T-helper 1 cell (primary cell): ENCODE measurements at places on chromosomes 6 and 20.

GRCh38 chr6:8441452-8441851 lies 6.1 kb upstream of the SLC35B3 start:
- DNase-seq = no peak

DNA sequence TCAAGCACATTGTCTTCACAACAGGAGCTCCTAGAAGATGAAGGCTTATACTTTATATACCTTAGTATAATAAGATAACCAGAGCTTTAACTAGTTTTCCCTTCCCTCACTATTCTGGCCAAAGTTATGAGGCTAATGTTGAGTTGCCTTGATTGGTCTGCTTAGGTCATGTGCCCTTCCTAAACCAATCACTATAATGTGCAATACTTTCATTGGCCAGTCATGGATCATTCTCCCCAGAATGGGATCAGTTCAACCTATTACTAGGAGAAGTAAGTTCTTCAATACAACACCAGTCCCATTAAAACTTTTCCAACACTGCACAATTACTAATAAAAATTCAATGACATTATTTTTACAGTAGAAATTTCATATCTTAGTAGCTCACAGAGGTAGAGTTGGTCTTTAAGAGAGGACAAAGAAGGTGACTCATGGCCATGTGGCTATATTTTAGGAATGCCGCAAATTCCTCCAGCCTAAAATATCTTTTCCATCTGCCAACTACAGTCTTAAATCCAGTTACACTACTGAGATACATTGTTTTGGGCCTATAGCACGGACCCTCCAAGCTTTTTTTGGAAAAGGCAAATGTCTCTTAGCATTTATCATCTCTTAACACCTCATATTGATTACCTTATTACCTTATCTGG lies 12.5 kb upstream of the POU3F2 start:
- no peak for DNase-seq

- DNase-seq = no peak
Observed at GRCh38 chr6:14873101-14873500, 372.8 kb upstream of the JARID2 start.

- DNase-seq = no peak
Observed at GRCh38 chr6:11672256-11672655, 106.3 kb downstream of the ADTRP start.

DNA sequence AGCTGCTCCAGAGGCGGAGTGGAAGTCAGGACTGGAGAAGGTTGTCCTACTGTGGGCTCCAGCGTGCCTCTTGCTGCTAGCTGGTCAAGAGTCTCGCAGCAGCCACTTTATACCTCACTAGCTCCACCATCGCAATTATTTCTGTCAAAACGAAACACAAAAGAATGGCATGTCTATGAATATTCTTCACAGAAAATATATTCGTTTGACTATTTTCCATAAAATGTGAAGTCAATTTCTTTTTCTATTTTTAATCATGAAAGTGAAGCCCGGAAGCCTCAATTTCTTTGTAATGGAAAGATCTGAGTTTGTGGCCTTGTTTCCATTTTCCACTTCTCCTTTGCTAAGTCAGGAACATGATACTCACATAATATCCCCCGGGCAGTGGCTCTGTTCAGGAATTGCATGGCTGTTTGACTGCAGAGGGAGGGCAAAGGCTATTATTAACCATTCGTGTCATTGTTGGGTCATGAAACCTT lies 51.7 kb downstream of the DTD1 start:
- no peak for DNase-seq

- no peak for DNase-seq
Observed at GRCh38 chr6:119328892-119329793, 20.4 kb downstream of the MAN1A1 start.

DNA sequence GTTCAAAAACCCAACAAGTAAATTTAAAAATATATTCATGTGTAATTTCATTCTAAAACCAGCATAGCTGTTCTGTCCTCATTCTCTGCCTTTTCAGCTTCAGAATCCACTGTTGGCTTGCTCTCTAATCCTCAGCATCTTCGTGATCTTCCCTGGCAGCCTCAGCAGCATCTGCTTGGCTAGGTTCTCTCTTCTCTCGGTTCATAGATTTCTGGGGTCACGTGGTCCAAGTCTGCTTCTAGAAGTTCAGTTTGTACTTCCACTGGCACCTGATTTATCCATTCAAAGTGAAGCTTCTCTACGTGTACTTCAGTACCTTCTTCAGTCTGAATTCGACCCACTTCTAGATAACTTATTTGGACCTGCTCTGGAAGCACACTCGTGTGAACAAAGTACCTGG lies 245.7 kb downstream of the EPM2A start:
- DNase-seq = no peak

- DNase-seq = no peak
Observed at GRCh38 chr6:144659202-144660182, 374.4 kb downstream of the UTRN start.

GRCh38 chr6:32613475-32613874 lies 23.7 kb upstream of the HLA-DQA1 start:
- no peak for DNase-seq

GRCh38 chr20:32648761-32649650 lies 24.7 kb downstream of the C20orf203 start:
- no peak for DNase-seq

GRCh38 chr20:11906626-11907480 lies 10.8 kb upstream of the BTBD3 start:
- no peak for DNase-seq

DNA sequence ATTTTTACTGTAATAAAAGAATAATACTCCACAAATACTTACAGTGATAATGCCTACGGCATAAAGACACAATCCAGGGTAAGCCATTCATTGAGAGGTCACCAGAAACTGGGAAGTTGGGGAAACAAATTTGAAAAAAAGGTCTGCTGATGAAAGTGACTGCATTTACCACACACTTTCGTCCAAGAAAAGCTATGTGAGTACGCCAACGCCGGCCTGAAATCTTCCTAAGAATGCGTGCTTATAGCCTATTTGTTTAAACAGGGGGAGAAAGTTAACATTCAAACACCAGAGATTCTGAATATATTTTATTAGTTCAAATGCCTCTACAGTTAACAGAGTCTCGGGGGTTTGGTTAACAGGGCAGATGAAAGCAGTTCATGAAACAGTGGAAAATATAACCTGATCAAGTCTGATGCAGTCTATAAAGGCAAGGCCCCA lies 657 bp upstream of the LTV1 start:
- DNase-seq = no peak

DNA sequence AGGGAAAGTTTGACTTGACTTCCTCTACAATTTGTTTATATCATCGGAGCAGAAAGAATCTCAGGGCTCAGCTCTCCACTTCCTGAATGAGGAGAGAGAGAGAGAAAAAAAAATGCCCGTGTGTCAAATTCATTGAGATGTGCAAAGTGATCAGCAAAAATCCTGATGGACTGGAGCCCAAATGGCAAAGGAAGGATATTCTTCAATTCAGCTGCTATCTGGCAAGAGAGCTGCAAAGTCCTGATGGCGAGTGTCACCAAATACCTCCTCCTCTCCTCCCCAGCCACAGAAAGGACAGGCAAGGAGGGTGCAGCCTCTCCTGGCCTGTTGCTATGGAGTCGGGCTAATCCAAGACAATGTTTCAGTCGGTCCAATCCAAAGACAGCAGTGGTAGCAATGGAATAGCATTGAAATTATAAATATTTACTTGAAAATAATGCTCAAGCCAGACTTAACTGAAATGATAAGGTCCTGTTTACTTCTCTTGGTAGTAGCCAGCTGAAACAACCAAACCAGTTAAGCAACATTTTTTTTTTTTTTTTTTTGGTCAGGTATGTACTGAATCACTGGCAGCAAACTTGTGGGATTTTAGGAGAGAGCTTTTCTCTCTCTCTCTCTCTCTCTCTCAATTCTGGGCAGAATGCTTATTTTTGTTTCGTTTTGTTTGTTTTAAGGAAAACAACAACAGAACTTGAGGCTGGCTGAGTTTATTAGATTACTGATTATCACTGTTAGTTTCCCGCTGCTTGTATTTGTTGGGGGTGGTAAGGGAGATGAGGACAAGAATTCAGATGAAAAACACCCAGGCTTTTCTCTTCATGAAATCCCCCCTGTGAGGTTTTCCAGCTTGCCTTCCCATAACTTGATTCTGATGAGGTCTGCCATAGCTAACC lies 204.2 kb downstream of the BCAS1 start:
- no peak for DNase-seq

- no peak for DNase-seq
Observed at GRCh38 chr6:82129797-82130196, 117.7 kb downstream of the IBTK start.

GRCh38 chr6:142318714-142319113 lies 16.9 kb downstream of the ADGRG6 start:
- DNase-seq = no peak

GRCh38 chr6:133644548-133644891 lies 244.4 kb upstream of the TCF21 start:
- no peak for DNase-seq

DNA sequence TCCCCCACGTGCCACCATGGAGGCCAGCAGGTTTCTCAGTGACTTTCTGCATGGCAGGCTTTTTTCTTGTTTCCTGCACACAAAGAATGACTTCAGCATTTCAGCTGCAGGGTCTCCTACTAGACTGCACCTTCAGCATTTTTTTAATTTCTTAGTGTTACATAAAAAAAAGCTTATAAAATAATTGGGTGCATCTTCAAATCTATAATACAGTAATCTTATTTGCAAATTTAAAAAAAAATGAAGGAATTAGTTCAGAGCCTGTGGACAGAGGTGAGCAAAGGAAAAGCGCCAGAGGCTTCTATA lies 57.6 kb downstream of the FAM50B start:
- DNase-seq = no peak

DNA sequence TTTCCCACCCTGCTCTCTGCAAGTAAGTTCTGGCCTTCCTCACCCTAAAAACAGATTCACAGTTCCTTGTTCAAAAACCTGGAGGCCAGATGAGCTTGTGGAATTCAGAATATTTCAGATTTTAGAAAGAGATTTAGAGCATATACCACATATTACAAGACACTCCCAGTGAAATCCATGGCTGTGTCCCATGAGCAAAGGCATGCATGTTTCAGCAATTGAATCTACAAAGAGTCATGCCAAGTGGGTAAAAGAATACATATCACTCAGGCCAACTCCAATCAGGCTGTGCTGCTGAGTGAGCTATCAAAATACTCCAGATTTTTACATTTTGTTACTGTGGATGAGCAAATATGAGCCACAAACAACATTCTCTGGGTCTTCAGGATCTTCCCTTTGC lies 10.2 kb upstream of the NEDD9 start:
- DNase-seq = no peak

GRCh38 chr6:159973406-159973805 lies 4.5 kb downstream of the IGF2R start:
- DNase-seq = no peak

DNA sequence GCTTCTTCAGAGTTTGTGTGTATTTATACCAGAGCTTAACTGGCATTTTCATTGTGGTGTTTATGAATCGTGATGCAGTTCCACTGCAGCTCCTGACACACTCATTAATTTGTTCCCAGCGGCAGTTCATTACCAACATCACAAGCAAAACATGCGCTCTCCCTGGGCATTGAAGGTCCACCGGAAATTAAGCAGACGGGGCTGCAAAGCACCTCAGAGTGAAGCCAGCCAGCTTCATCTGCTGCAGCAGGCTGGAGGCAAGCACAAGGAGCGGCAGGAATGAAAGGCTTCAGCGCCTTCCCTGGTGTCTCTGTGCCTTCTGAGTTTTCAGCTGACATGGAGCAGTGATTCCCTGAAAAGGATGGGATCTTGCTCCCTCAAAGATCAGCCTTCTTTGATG lies 246.0 kb upstream of the SPTLC3 start:
- DNase-seq = no peak

DNA sequence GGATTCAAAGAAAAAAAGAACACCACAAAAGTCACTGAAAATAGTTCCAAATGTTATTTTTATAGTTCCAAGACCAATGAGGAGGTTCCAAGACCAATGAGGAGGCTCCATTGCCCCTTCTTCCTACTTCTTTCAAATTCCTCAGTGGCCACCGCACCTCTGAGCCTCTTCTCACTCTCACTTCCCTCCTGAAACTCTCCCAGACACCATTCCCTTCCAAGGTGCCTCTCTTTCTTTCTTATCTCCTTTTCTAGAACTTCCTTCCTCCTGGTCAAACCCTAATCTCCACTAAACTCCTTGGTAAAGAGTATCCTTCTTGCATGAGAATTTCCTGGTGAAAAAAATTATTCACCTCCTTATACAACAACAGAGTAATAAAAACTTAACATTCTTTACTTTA lies 20.4 kb upstream of the MCUR1 start:
- no peak for DNase-seq

GRCh38 chr6:79134699-79135474 lies 56.8 kb upstream of the PHIP start:
- no peak for DNase-seq

DNA sequence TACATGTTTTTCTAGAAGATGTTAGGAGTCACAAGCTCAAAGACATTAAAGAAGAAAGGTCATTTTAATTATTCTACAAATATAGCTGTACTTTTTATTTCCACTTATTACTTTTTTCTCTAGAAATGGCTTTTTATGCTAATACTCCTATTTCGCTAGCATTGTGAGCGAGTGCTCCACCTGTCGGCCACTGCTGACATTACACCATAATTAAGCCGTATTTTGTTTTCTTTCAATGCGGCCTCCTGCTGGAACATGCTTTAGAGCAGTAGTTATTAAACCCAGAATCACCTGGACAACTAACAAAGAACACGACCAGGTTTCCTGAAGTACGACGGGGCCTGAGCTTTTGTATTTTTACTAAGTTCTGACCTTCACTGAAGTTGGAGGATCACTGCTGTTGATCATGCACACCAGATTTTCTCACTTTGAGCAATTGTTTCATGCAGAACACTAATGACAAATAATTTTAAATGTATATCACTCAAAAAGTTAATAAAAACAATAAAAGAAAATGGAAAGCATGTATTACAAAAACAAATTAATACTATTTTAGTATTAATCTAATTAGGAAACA lies 74.1 kb upstream of the PAK5 start:
- no peak for DNase-seq

GRCh38 chr6:149508485-149508884 lies 23.7 kb upstream of the ZC3H12D start:
- DNase-seq = peak; percentile 80

DNA sequence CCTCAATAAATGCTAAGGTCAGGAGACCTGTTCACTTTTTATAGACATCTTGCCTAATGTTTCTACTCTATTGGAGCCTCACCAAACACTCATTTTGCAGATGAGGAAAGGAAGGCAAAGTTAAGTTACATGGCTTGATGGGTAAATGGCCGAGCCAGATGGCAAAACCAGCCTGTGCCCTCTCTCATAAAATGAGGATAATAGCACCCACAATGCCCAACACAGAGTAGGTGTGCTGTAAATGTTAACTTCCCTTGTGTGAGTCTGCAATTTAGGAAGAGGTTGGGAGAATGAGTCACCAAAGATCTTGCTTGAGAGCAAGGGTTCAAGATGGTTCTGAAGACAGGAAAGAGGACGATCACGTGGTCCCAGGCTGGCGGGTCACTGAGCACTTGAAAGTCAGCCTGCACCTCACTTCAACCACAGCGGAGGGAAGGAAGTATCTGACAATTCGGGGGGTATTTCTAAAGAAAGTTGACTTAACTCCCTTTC lies 3.3 kb downstream of the KCNK5 start:
- DNase-seq = no peak
